ENCODE measurements at places on chromosomes 11 and 22.
A peak's percentile ranks its signal among the peaks of the same experiment; 100 is the strongest.

DNA sequence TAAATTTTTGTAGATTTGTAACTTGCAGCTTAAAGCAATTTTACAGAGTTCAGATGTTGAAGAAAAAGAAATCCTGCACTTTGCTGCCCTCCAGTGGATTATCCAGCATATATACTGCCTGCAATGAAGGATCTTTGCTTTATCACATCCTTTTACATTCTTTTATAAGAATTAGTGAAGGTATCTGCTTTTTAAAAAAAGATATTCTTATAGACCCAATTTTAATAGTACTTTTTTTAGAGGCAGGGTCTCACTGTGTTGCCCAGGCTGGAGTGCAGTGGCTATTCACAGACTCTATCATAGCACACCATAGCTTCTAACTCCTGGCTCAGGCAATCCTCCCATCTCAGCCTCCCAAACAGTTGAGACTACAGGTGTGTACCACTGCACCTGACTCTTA, 60.7 kb downstream of the TTC17 start:
- peak; percentile 48 for DNase-seq

DNA sequence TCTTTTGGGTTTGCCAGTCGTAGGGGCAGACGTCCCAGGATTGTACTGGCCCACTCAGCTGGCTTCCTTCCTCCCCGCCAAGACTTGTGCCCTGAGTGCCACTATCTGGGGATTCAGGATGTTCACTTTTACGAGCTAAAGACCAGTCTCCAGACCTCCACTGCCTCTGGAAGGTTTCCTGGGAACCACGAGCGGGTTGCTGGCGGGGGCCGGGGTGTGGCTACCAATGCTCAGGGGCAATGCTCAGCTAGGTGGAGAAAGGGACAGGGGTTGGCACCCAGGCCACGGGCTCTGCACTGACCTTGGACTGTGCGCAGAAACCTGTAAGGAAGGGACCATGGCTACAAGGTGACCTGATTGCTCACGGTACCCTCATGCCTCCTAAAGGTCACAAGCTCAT, 2.2 kb downstream of the NEFH start:
- no peak for DNase-seq

DNA sequence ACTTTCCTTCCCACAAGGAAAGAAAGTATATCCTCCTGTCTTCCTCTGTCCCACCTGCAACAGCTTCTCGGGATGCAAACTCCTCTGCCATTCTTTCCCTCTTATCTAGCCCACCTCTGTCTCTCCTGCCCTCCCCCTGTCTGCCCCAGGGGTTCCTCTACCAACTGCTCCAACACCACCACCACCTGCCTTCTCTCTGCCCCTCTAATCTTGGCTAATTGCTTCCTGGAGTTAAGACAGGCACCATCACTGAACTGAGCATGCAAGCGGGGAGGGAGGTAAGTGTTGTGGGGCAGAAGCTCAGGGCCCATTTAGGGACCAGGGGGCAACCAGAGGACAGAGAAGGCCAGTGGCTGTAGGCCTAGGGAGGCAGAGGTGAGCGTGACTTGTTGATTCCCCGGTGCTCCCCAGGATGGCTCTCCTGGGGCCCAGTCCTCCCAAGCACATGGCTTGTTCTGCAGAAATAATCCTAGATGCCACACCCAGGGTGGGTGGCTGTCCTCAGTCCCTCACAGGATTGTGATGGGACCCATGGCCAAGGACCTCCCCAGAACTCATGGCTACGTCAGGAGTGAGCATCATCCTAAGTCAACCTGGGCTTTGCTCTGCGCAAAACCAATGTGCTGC, 111.1 kb downstream of the TP53I11 start:
- no peak for DNase-seq

GRCh38 chr11:102398297-102398696, 51.3 kb downstream of the BIRC2 start:
- DNase-seq, result no peak

DNA sequence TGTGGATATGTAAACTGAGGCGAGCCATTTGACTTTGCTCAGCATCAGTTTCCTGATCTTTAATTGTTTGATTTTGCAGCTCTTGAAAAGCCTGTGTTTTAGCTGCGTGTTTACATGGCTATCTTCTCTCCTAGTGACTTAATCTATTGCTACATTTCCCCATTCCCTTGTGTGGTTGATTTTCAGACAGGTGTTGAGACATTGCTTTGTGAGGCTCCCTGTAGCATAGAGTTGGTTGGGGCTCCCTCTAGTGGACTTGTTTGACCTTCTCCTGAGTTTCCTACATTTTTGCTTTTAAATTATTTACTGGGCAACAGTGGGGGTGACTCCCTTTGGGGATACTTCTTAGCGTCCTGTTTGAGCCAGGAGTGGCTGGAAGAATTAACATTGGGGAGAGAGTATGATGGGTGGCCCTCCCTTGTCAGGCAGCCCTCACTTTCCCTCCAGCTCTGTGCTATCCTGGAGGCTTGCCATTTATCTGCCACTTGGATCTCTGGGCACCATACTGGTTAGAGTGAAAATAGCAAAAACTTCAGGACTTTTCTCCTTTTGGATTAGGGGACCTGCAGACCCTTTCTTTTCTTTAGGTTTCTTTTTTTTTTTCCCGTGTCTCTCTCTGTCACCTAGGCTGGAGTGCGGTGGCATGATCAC, 9.2 kb upstream of the CBL start:
- DNase-seq, result peak; percentile 84

Data from activated CD4-positive, alpha-beta T cell treated with anti-CD3 and anti-CD28 coated beads, Interleukin-2, amount 50 U/mL, for 16 hours (primary cell).